ENCODE measurements at places on chromosomes 11 and 22.
A peak's percentile ranks its signal among the peaks of the same experiment; 100 is the strongest.

GRCh38 chr11:123187248-123187647 lies 7.8 kb downstream of the CLMP start:
- no peak for DNase-seq

- no peak for DNase-seq
These were observed 25.3 kb upstream of the NOX4 start for GRCh38 chr11:89516496-89516895.

GRCh38 chr22:43827003-43827735 lies 15.1 kb upstream of the EFCAB6 start:
- DNase-seq: no peak

GRCh38 chr11:74179234-74180052 lies 8.4 kb downstream of the PPME1 start:
- no peak for DNase-seq

- no peak for DNase-seq
These were observed 12.5 kb upstream of the CCDC117 start for GRCh38 chr22:28759861-28760560.

DNA sequence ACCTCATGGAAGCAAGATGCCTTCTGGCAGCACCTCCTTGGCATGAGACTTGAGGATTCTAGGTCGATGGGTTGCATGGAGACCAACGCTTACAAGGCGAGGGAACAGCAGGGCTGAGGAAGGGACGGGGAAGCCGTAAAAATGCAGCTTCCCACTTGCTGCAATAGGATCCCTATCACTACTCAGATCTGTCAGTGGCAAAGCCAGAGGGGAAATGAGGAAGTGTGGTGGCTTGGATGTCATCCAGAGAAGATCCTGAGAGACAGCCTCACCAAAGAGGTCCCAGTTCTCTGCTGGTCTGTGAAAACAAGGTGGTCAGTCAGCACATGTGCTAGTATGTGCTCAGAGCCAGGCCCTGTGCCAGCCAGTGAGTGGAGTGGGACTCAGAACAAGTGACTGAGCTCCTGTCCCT lies 22.2 kb downstream of the CYB5R2 start:
- no peak for DNase-seq

- peak; percentile 94 for DNase-seq
These were observed at the start of gene NRXN2 for GRCh38 chr11:64723117-64723906. Gene NRXN2, minus strand, starts transcription at chr11:64723197. Its CDS starts 9,498 bp downstream, at chr11:64713699.

DNA sequence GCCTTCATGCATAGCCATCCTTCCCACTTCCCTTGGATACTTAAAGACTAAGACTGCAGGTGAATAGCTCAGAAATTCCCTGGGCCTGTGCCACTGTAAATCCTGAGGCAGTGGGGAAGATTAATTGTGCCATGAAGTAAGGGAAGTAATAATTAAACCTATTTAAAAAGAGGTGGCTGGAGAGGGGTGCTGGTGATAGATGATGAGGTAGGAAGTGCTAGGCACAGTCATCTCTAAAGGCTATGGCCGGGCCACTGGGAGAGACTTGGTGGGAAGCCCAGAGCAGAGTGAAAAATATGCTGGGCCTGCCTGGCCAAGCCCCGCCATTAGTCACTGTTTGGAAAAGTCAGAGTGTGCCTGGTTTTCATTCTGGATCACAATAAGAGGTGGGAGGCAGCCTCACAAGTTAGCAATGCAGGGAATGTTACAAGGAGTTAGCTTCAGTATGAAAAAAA lies 197.2 kb upstream of the PITPNB start:
- DNase-seq: no peak

GRCh38 chr22:49204599-49205482 lies 622.8 kb downstream of the BRD1 start:
- no peak for DNase-seq

GRCh38 chr22:38314933-38315822 lies 2.1 kb downstream of the CSNK1E start:
- peak; percentile 19 for DNase-seq

GRCh38 chr11:128776069-128776423 lies 82.2 kb downstream of the FLI1 start:
- peak; percentile 53 for DNase-seq

- DNase-seq: no peak
These were observed 27.9 kb downstream of the NAV2 start for GRCh38 chr11:19740586-19740985.

DNA sequence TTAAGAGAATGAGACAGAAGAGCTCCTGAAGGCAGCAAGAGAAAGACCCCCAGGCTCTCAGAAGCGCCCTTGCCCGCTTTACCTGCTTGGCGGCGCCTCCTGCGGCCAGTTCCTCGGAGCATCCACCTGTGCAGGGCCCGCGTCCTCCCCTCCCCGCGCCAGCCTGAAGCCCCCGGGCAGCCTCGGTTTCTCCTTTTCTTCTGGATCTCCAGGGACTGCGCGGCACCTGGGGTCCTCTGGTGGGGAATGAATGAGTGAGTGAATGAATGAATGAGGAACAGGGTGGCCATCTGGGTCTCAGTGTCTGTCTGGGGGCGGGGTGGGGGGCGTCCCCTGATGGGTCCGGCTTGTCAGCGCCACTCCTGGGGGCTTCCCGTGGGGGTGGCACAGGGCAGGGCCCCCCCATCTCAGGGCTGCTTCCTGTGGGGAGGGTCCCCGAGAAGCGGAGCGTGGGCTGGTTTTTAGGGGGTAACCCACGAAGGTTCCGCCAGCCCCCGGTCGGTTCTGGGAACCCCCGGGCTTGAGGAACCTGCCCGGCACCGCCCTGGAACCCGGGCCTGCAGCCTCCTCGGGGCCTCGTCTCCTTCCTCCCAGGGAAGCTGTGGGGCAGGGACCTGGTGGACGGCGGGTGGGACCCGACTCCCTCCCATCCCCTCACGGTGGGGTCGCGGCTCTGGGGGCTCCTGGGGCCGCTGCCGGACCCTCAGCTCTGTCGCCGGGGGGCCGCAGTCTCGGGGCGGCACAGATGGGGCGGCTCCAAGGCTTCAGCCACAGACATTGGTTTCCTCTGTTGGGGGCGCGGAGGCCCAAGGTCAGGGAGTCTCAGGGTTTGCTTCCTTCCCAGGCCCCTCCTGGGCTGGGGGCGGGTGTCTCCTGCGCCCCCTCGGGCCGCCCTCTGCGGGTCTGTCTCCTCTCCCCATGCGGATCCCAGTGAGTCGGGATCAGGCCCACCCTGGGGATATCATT lies 8.3 kb upstream of the KRTAP5-7 start:
- DNase-seq: no peak

- DNase-seq: no peak
These were observed 56.0 kb downstream of the CTTN start for GRCh38 chr11:70454197-70454767.

- DNase-seq: no peak
These were observed 187.6 kb upstream of the ANO3 start for GRCh38 chr11:26144291-26144690.

GRCh38 chr22:20591660-20592310 lies 84.4 kb downstream of the MED15 start:
- DNase-seq: no peak

DNA sequence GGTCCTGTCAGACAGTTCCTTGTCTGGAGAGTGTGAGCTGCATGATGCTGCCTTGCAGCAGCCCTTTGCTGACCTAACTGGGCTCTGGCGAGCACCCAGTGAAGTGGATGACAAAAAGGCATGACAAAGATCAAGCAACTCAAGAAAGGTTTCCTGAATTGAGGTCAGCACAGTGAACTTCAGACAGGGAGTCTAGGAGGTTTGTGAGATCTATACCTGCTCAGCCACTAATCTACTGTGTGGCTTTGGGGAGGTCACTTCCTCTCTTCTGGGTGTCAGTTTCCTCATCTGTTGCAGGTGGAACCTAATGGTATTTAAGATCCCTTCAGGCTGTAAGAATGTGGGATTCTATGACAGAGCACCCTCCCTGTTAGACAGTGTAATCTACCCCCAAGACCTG lies 213.9 kb upstream of the NARS2 start:
- DNase-seq: no peak

DNA sequence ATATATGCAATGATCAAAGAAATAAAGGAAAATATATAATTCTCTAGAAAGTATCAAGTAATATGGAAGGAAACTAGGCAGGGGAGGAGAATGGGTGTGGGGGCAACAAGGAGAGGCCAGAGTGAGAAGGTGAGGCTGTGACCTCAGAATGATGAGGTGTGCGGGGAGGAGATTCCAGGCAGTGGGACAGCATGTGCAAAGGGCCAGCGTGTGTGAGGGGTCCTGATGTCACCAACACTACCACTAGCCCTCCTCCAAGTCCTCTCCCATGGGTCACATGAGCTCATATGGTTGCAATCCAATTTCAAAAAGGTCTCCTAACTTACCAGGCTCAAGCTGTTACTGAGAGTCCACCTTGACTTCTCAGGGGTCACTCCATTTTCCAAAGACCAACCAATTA lies 463.9 kb downstream of the MN1 start:
- DNase-seq: no peak

- no peak for DNase-seq
These were observed 40.2 kb upstream of the MTNR1B start for GRCh38 chr11:92929246-92929645.

- DNase-seq: peak; percentile 57
These were observed 15.5 kb downstream of the APOL3 start for GRCh38 chr22:36144886-36145541.

- no peak for DNase-seq
These were observed 279.1 kb downstream of the BRD1 start for GRCh38 chr22:49548356-49549202.

DNA sequence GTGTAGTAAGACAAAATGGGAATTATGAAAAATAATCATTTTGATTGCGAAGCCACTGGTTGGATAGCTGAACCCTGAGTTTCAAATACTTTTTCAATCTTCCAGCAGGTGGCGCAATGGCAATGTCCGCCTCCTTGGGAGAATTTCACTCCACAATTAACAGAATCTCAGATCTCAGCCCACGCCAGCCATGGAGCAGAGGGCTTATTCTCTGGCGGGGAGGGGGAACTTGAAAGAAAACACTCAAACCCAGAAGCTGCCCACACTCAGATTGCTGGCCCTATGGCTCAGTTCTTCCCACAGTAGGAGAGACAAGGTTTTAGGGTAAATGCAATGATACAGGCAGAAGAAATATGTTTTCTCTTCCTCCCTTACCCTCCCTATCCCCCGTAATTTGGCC lies 38.7 kb upstream of the RCN1 start:
- peak; percentile 70 for DNase-seq

DNA sequence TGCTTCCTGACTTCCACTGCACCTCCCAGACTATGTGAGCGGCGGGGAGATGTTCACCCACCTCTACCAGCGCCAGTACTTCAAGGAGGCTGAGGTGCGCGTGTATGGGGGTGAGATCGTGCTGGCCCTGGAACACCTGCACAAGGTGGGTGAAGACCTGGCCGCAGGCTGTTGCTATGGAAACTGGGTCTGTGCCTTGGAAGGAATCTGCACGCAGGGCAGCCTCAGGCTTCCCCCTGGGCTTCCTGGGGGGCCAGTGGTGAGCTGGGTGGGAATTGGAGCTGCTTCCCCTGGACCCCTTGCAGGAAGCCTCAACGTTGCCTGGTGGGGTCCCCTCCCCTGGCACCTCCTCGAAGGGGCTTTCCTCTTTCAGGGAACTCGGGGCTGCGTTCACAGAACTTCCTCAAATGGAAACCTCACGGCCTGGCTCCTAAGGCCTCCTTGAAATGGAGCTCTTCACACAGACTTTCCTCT lies 1.5 kb downstream of the RPS6KA4 start:
- no peak for DNase-seq

DNA sequence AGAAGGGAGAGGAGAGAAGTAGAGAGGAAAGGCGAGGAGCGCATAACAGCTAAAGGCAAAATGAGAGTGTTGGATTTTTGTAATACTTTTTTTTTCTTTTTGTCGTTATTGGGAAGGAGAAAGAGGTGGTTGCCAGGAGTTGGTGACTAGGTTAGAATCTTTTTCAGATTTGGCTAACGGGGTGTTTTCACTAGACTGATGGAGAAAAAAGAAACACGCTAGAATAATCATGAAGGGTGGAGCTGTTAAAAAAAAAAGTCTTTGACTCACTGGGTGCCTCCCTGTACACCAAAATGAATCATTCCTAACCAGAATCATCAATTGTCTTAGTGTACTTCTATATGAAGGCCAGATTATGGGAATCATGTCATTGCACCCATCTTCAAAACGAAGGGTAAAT lies 12.7 kb downstream of the BLID start:
- DNase-seq: no peak

GRCh38 chr11:81270686-81271085 lies 1463.0 kb downstream of the FAM181B start:
- no peak for DNase-seq

DNA sequence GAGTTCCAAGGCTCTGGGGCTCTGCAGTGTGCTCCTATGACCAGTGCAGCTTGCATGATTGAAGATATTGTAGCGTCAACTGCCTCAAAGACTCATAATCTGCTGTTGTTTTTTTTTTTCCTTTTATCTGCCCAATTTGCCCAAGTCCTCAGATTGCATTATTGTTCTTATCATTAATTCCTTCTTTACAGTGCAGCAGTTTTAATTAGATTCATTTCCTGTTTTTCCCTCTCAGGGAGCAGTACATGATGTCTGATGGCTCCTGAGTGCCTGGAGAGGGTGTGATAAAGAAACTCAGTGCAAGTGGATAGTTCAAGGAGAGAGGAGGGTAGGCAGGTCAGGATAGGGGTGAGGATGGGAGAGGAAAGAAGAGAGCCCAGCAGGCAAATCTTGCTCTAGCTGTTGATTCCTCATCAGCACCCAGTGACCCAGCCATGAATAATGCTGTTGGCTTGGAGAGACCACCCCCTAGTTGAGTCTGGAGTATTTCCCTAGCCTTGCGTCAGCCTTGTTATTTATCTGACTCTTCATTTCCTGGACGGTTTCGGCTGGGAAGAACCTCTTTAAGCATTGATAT lies 219.6 kb upstream of the SESN3 start:
- DNase-seq: no peak

DNA sequence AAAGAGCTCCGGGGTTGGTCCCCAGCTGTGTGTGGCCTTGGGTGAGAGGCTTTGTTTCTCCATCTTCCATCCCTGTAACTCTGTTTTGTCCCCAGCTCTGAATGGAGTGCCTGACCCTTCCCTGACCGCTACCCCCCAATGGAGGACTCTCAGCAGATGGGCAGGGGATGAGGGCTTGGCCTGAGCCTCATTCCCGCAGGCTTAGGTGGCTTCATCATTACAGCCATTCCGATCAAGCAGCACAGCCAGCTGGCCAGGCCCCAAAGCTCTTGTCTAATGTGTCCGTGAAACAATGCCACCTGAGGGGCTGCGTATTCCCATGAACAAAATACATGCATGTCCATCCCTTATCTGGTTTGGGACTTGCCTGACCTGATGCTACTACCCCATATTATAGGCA lies 3.9 kb upstream of the CDC42EP2 start:
- no peak for DNase-seq

- no peak for DNase-seq
These were observed 31.9 kb upstream of the ATXN10 start for GRCh38 chr22:45639747-45640102.

DNA sequence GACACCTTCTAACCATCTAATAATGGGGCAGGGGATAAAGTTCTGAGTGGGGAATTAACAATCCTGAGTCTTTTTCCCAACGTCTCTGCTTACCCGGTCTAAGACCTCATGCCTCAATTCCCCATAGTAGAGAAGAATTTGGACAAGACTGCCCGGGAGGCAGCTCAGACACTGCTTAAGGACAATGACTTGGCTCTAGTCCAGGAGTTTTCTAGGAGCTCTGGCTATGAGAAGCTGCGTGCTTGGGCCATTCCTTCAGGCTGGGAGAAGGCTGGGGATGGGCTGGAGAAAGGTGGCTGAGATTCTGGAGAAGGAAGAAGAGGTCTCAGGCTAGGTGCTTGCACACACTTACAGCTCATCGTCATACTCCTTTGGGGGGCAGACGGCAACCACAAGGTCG lies 19.8 kb upstream of the ABCC8 start:
- DNase-seq: no peak

GRCh38 chr11:25844811-25845210 lies 487.1 kb upstream of the ANO3 start:
- no peak for DNase-seq

GRCh38 chr11:9716275-9717039 lies 52.6 kb downstream of the SWAP70 start:
- DNase-seq: peak; percentile 18
